Naive thymus-derived CD4-positive, alpha-beta T cell (primary cell): ENCODE measurements at places on chromosomes 7 and 10. TPM values are rescaled to one million over a fixed set of nuclear protein-coding genes. Genes with fewer than 3 reads are reported as not detected.

DNA sequence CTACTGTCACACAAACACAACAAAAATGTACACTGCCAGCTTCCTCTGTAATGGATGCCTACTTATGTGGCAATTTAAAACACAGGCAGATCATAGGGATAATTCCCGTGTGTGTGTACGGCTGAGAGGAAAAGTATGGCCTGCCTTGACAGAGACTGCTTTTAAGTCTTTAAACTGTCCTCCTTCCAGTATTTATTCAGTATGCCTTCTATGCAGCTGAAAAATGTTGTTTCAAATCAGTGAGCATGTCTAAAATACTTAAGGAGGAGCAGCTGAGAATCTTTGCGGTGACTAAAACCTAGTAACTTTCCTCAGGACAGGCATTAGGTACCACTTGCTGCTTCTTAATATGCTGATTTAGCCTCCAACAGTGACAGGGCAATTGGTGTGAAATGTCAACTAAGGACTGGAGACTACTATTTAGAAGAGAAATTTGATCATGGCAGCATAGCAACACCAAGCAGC, 126.3 kb downstream of the CACNA2D1 start:
- no peak overlapping the region for H3K4me3 ChIP-seq
- H3K27me3 ChIP-seq: no peaks in the 10 kb centered on the region
- H3K36me3 ChIP-seq: no peaks in the 10 kb centered on the region
- H3K4me1 ChIP-seq: no peaks in the 10 kb centered on the region

DNA sequence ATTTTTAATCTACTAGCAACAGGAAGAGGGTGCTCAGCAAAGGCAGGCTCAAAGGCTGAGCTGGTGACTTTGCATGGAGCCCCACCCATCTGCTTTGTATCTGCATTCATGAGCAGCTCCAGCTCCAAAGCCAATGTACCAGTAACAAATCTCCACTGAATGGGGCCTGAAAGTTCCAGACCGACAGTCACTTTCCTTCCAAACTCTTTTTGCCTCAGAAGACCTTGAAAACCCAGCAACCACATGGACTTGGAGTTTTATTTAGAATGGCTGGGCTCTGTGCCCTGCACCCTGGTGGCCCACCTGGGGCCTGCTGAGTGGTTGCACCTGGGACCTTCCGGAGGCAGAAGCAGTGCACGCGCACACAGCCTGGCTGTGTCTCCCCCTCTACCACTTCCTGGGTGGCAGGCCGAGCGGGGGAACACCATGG, 195.0 kb upstream of the PLXNA4 start:
- DNase-seq: peak; percentile 73
- H3K27ac ChIP-seq: peak overlapping the region; percentile 59
- H3K27me3 ChIP-seq: no peaks in the 10 kb centered on the region
- H3K36me3 ChIP-seq: no peaks in the 10 kb centered on the region
- no peak overlapping the region for H3K4me3 ChIP-seq

- H3K36me3 ChIP-seq: no peaks in the 10 kb centered on the region
- no peaks in the 10 kb centered on the region for H3K27me3 ChIP-seq
- H3K4me3 ChIP-seq: no peak overlapping the region
- H3K4me1 ChIP-seq: no peaks in the 10 kb centered on the region
- DNase-seq: no peak
These were observed 68.4 kb downstream of the SLIT1 start for GRCh38 chr10:97117372-97117771.

DNA sequence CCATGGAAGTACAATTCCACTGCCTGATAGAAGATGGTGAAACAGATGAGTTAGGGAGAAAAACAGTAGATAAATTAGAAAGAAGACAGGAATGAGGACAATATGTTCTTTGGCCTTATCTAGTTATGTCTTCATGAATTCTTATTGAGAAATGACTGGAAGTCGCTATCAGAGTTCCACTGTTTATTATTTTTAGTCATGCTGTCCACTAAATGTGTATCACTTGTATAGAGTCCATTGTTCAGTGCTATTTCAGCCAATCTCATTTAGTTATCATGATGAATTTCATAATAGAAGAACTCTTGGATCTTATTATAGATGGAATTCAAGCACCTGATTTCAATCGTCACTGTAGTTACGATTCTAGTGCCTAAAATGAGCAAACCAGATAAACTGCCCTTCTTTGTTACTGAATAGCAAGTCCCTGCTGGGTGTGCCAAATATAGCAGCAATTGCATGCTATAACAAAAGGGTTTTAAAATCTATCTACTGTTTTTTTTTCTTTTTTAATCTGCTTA, 177.7 kb upstream of the COL1A2 start:
- no peak overlapping the region for H3K4me3 ChIP-seq
- no peaks in the 10 kb centered on the region for H3K36me3 ChIP-seq
- H3K4me1 ChIP-seq: no peaks in the 10 kb centered on the region
- no peak for DNase-seq

DNA sequence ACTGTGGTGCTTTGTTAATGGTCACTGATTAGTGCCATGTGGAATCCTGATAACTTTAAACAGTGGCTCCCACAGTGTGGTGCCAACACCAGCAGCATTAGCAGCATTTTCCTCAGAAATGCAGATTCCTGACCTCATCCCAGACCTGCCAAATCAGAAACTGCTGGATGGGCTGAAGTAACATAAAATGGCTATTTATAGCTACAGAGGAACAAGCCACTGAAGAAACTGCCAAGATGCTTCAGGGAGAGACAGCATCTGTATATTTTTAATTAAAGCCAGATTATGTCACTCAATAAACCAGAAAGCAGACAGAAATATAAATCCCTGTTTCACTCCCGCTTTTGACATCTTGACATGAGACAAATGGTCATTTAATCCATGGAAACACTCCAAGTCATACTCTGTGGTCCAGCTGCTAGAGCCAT, 178.5 kb downstream of the AMPH start:
- no peak overlapping the region for H3K4me3 ChIP-seq
- DNase-seq: no peak

- H3K4me3 ChIP-seq: no peak overlapping the region
- no peak overlapping the region for H3K27ac ChIP-seq
- no peaks in the 10 kb centered on the region for H3K27me3 ChIP-seq
- no peaks in the 10 kb centered on the region for H3K36me3 ChIP-seq
- no peaks in the 10 kb centered on the region for H3K4me1 ChIP-seq
These were observed 21.5 kb downstream of the SH3PXD2A start for GRCh38 chr10:103833731-103834365.

DNA sequence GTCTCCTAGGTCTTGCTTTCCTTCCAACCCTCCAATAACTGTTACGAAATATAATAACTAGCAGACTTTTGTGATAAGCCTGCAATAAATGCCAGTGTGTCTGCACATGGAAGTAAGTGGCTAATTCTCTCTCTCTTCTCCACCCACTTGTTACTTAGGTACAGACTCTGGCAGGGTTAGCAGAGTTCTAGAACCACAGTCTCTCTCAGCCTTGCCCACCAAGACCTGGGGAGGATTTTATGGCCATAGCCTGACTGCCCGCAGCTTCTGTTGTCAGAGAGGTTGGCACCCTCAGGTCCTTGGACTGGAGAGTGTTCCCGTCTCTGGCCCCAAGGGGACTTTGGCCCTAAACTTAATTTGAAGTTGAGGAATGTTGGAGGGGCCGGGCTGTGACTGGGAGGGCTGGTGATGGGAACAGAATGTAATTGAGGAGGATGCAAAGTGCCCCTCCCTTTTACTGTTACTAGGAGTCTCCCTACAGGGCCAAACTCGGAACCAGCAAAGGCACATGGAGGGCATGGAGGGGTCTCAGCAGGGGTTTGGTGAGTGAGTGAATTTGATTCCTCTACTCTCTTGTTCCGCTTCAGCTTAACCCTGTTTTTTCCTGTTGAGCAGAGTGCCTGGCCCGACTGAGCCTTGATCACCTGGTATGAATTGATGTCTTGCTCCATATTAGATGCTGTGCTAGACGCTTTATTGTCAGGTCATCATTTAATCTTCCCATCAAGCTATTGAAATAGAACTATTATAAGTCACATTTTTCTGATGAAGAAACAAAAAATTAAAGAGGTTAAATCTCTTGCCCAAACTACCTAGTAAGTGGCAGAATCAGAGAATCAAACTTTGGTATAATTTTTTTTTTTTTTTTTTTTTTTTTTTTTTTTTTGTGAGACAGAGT, 37.0 kb upstream of the LCOR start:
- DNase-seq: no peak
- H3K4me1 ChIP-seq: no peaks in the 10 kb centered on the region
- no peaks in the 10 kb centered on the region for H3K27me3 ChIP-seq
- H3K27ac ChIP-seq: no peak overlapping the region
- no peaks in the 10 kb centered on the region for H3K36me3 ChIP-seq

GRCh38 chr7:20825555-20825954, 38.9 kb upstream of the SP8 start:
- H3K4me3 ChIP-seq: no peak overlapping the region
- no peaks in the 10 kb centered on the region for H3K4me1 ChIP-seq
- no peak for DNase-seq
- H3K27ac ChIP-seq: no peak overlapping the region
- no peaks in the 10 kb centered on the region for H3K36me3 ChIP-seq

GRCh38 chr10:133325440-133326222, 11.1 kb downstream of the CALY start:
- H3K27ac ChIP-seq: peak overlapping the region; percentile 48
- peaks cover 8% of the 10 kb centered on the region for H3K4me1 ChIP-seq
- no peak for DNase-seq
- no peaks in the 10 kb centered on the region for H3K36me3 ChIP-seq

- no peak for DNase-seq
- no peaks in the 10 kb centered on the region for H3K36me3 ChIP-seq
- no peaks in the 10 kb centered on the region for H3K27me3 ChIP-seq
- H3K4me1 ChIP-seq: peaks cover 11% of the 10 kb centered on the region
- H3K27ac ChIP-seq: no peak overlapping the region
- H3K4me3 ChIP-seq: no peak overlapping the region
These were observed 18.4 kb downstream of the SNX13 start for GRCh38 chr7:17921857-17922416.

GRCh38 chr7:28862595-28863272, 95.4 kb downstream of the TRIL start:
- H3K4me3 ChIP-seq: no peak overlapping the region
- no peak for DNase-seq
- H3K27me3 ChIP-seq: no peaks in the 10 kb centered on the region
- no peaks in the 10 kb centered on the region for H3K4me1 ChIP-seq
- H3K36me3 ChIP-seq: no peaks in the 10 kb centered on the region
- H3K27ac ChIP-seq: no peak overlapping the region

ITGA8 gene
- total RNA-seq: not detected

PRPS1L1 gene
- not detected for total RNA-seq

INTS15 gene
- total RNA-seq: 56.5 TPM

SSC4D gene
- not detected for total RNA-seq

BET1 gene
- 9.9 TPM for total RNA-seq

FAM25G gene
- not detected for total RNA-seq

VWA2 gene
- 0.27 TPM for total RNA-seq
